CD4-positive, alpha-beta T cell treated with Interleukin-12 subunit alpha and Interleukin-12 subunit beta, for 1 hour (primary cell): ENCODE measurements at places on chromosomes 3 and 15.

DNA sequence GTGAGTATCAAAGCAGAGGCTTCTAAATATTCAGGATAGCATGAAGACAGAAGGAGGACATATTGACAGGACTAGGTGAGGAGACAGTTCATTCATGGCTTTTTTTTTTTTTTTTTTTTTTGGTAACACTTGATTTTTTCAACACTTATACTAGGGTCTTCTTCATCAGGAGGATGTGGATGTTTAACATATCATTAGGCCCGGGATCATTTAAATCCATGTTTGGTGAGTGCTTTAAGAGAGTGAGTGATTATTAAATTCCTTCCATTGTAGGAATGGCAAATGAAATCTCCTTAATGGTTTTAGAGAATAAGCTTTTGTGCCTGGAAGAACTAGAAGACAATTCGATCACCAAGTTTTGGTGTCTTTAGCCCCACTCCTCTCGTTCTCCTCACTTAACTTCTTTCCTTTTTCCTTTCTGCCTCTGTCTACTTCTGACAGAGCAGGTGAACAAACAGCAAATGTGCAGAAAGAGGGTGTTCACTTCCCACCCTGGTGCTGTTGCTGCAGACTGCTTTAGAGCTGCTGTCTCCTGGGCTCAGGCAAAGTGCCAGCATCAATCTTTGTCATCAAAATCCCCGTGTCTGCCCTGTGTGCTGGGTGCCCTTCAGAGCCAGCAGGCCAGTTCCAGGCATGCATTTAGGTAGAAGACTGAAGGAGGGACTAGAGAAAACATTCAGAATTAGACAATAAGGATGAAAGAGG, 35.6 kb upstream of the RAB11A start:
- DNase-seq, result no peak

- no peak for DNase-seq
Observed at GRCh38 chr3:127208483-127209100, 15.7 kb downstream of the PRR23E start.

GRCh38 chr3:155491696-155492095, 198.2 kb upstream of the STRIT1 start:
- no peak for DNase-seq

GRCh38 chr3:50194128-50194902, 2.9 kb downstream of the GNAT1 start:
- DNase-seq, result peak; percentile 88

DNA sequence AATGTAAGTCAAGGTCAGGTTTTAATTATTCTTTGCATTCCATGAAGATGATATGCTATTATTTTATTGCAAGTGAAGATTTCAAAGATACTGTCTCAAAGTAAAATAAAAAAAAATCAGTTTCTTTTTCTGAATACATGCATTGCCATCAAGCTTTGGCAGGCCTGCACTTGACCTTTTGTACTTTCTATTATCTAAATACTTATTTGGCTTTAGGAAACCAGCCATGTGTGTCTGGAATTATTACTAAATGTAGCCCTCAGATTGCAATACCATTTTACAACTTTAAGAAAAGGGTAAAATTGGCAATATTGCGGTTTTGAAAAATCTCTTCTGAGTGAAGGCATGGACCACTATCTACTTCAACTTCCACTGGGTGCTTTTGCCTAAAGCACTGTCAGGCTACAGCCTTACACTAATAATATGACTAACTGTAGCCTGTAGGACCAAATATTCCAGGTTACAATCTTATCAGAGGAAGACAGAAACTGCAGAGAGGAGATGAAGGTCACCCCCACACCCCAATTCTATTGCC, 349.4 kb upstream of the DCBLD2 start:
- no peak for DNase-seq

- DNase-seq, result no peak
Observed at GRCh38 chr3:196339493-196340254, 1.5 kb upstream of the TM4SF19 start.

DNA sequence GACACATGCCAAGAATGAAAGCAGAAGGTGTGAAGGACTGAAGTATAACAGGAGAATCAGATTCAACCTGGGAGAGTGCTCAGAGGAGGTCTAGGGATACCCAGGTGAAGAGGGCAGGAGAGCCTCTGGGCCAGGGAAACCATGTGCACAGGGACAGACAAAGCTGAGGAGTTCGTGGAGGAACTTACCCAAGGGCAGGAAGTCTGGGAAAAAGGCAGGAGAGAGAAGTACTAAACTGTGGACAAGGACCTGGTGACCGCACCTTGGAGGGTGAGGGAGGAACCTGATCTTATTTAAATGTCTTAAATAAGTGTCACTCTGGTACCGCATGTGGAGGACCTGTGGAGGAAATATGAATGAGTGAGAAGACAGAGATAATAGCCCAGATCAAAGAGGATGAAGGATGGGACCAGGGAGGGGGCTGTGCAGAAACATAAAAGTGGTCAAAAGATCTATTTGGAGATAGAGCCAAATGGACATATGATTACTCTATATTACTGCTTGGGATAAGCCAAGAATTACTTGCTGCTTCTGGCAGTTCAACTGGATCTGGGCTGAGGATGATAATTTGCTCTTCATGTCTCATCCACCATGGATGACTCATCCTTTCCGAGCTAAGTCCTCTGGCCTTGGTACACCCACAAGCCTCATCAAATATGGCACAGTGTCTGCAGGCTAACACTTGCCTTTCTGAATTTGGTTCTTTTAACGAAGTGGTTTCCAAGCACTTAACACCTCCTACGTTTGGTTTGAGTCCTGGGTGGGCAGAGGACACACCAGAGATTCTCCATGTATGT, 116.9 kb upstream of the NMNAT3 start:
- DNase-seq, result no peak

DNA sequence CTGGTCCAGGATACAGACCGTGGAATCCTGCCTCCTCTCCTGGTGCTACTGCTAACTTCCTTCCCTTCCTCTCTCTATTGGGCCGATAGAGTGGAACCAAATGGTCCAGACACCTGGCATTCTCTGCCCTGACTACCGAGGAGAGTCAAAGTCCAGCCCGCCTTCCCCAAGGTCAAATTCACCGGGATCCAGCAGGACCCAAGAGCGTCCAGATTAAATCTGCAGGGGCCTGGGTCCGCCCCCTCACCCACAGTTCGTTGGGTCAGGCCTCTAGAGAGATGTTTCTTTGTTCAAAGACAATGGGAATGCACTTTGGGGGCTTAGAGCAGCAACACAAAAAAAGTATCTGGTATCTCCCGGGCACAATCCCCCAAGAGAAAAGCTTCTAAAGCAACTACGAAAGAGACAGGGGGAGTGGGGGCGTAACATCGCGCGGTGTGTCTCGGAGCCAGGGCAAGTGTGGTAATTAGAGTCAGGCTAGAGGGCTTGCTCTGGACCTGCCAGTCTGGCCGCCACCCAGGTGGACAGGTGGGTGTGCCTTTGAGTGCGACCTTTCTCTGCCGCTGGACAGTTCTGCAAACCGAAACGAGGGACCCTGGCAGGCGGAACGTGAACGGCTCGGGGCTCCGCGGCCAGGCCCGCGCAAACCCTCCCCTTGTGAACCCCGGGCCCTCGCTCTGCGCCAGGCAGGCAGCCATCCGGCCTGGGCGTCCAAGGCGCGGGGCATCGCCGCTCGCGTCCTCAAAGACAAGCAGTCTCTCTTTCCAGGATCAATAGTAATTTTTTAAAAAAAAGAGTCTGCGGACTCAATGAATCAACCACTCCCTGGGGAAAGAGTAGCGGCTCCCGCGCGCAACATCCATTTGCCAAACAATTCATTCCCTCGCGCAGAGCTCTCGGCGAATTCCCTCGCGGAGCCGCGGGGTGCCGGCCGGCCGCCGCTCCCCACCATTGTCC, 806 bp downstream of the KLHL25 start:
- DNase-seq, result peak; percentile 33

- no peak for DNase-seq
Observed at GRCh38 chr15:57819646-57820045, 113.1 kb downstream of the POLR2M start.

DNA sequence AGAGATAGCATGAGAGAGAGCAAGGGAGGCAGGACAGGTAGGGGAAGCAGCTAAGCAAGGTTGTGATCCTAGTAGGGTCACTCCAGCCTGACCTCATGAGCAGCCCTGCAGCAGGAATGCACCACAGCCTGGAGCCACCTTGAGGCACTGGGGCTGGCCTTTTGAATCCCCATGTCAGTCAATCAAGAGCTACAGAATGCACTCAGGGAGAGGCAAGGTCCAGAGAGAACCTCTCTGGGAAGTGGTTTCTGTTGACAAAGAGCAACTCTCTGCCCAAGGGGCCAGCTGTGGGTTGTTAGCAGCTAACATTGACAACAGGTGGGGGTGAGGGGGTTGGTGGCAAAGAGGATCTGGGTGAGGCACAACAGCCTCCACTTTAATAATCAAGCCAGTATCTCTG, 54.6 kb downstream of the TRANK1 start:
- no peak for DNase-seq

DNA sequence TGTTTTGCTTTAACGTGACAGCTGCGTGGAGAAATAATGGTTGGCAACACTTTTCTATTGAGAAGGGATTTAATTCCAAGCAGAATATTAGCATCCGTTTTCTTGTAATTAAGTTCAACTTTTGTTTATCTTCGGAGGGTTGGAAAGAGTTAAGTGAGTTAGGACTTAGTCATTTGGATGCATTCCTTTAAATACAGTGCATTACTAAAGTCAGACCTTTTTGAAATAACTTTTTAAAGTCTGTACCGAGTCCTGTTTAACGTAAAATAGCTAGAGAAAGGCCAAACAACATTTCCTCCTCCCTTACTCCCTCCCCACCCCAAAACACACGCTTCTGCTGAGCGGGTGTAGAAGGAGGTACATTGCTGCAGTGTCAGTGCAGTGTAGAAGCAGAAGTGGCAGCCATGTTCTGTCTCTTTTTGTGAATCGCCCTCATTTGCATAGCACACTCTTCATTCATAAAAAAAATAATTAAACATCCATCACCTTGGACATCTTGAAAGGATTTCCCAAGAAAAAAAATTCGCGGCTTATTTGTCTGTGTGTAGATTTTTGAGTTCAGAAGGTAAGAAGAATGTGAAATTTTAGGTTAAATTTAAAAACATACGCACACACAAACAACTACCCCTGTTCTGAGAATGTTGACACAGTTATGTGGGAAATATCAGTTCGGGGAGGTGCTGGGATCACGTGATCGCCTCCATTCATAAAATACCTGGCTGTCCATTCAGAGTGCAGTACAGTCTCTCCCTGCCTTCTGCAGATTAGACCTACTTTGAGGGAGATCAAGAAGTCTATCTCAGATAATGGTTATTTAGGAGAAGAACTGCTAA, 1.6 kb downstream of the SPRED1 start:
- peak; percentile 34 for DNase-seq

DNA sequence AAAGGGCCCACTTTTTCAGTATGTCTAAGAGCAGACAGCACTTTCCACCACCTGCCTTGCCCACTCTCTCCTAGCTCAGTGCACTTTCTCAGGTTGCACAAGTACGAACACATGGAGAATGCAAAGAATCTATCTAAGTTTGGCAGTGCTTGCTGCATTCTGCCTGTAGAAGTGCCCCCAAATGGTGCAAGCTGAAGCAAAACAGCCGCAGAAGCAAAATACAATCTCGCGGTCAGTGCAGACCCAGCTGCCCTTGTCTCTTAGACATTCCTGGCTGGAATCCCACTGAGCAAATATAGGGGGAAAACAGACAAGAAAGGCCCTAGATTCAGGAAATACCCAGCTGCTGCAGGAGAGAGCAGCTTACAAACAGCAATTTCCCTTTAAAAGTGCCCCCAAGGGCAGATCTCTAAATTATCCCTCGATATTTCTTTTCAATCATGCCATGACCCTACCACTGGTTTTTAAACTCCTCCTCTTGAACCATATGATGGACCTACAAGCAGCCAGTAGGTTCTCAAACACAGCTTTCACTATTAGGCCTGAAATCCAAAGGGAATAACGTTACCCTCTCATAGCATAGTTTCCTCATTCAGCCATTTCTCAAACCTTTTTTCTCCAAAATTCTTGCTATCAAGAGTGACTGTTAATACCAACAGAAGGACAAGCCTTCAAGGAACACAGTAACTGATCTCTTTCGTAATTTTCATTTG, 67.0 kb downstream of the TNIK start:
- DNase-seq, result no peak

- no peak for DNase-seq
Observed at GRCh38 chr3:66498687-66499621, 1.9 kb downstream of the LRIG1 start.

GRCh38 chr3:185537369-185537970, 14.9 kb downstream of the LIPH start:
- peak; percentile 18 for DNase-seq

DNA sequence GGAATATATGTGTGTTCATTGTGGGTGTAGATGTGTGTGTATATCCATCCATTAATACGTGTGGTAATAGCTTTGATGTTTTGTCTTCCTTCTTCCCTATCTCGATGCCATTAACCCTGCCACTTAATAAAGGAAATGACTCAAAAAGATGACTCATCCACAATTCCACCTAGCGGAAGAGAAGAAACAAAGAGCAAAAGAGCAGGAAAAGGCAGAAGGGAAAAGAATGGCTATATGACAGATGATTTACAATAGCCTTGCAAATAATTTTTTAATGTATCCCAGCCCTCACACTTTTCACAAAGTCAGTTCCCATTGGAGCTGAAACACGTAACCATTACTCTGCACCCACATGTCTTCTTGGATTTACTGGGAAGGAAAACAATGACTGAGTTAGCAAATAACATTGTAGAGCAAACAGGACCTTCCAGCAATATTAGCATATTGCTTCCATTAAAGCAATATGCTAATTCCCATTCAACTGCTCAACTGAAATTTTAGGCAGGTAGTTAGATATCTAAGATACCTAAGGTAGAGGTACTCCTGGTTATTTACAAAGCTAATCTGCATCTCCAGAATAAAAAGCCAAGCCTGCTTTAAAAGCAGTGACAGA, 197.2 kb downstream of the KCNAB1 start:
- DNase-seq, result no peak

- DNase-seq, result no peak
Observed at GRCh38 chr3:41997702-41998550, 36.0 kb upstream of the ULK4 start.

DNA sequence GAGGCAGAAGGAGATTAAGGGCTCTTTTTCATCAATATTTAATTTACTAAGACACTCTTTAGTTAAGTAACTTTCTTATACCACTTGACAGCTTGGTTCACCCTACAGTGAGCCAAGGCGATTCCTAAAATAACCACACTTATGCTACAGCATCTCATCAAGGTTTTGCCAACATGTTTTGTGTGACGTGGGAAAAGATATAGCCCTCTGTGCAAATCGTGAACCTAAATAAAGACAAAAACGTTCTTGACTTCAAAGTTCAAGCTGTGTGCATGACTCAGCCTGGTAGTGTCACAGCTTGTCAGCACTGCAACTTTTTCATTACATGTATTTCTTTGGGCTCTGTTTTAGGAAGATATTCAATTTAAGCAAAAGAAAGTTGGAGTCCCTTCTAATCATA, 297.0 kb upstream of the EPHA3 start:
- no peak for DNase-seq

- DNase-seq, result peak; percentile 5
Observed at GRCh38 chr3:61371123-61371522, 119.9 kb upstream of the FHIT start.
